NCI-H226 (cell line): ENCODE measurements at places on chromosomes 2 and 18.
A peak's percentile ranks its signal among the peaks of the same experiment; 100 is the strongest.

DNA sequence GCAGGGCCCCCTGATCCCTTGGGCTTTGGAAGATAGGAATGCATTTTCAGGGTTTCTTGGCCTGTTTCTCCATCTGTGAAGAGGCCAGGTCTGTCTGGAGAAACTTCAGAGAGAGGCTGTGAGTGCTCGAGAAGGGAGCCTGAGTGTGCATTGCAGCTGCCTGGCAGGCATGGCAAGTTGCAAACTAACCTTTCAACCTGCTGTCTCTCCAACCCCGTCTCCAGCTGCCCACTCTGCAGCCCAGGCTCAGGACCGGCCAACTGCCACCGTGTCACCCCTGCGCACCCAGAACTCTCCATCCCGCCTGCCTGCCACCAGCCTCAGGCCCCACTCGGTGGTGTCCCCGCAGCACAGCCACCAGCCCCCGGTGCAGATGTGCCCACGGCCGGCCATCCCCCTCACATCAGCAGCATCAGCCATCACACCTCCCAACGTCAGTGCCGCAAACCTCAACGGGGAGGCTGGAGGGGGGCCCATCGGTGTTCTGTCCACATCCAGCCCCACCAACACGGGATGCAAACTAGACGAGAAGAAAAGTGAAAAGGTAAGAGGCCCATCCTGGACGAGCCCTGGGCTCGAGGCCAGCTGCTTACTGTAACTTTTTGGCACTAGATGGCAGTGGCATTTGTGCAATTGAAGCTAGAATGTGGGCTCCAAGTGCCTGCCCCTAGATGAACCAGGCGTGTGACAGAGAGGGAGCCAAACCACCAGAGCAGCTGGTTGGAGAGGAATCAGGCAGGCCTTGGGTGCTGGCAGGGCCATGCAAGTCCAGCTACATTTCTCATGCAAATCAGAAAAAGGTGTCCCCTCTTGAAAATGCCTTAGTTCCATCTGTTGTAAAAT, 164.6 kb downstream of the SEPTIN10 start:
- DNase-seq: no peak

DNA sequence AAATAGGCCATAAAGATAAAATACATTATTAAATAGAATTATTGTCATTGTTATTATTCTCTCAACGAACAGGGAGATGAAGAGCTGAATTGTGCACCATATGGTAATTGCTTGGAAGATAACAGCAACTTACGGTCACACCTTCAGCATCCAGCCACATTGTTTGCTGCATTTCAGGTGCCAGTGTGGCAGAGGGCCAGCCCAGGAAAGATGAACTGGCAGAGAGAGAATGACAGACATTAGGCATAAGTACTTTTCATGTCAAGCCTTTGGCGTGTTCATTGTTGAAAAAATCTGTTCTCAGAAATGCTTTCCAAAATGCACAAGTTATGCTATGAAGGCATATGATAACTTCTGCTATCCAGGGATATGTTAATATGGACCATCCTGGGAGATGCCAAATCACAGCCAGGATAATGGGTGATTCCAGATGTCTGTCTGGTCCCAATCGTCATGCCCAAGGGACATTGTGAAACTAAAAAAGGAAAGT, 748.6 kb upstream of the PIK3C3 start:
- DNase-seq: no peak

GRCh38 chr2:211371465-211371864, 815.1 kb downstream of the CPS1 start:
- DNase-seq: no peak

DNA sequence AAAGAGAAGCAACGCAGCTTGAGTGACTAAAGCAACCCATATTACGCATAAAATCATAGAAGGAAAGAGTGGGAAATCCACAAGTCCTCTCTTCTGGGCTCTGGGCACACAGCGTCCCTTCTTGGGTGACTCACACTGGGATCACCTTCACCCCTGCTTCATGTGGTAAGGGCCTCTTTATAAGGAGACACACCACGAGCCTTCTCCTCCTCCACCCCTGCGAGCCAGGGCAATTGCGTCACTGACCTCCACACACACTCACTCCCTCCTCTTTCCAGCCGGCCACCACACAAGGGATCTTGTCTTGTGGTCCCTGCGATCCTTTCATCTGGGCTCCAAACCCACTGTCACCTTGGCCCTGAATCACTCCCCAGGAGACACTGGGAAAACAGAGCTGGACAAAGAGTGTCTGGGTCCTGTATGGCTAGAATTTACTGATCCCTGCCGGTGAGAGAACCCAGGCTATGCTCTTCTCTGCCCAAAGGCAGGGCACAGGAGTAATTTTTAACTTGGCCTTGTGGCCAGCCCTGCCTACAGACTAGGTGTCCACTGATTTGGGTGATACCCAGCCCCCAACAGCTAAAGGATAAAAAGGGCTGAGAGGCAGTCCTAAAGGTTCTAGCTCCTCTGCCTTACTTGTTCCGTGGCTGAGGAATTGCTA, 35.3 kb downstream of the NHEJ1 start:
- no peak for DNase-seq

DNA sequence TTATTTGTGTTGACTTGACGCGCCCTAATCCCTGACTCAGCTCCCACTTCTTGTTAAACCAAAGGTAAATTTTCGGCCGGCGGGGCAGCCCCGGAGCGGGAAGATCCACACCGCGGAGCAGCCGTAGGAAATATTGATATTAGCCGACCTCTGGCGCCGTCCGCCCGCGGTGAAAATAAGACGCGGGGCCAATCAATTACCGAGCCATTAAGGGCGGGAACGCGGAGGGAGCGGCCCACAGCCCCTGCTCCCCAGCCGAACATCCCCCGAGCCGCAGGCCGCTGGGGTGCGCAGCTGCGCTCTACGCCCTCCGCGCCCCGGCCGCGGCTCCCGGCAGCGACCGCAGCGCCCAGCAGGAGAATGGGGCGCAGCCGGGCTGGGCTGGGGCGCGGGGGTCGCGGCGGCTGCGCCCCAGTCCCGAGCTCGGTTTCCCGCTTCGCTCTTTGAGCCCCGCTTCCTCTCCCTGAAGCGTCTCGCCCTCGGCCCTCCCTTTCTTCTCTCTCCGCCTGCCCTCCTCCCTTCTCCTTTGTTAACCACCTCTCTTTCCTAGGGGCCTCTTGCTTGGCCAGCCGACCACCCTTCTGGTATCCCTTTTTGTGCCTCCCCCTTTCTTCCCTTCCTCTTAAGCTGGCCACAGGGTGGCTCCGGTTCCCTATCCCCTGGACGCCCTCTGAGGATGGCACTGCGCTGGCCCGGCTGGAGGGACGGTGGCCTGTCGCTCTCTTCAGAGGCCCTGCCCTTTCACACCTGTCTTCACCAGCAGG, 40.9 kb downstream of the CELF4 start:
- no peak for DNase-seq

- DNase-seq: no peak
Observed at GRCh38 chr18:69882965-69883668, 64.6 kb downstream of the CD226 start.

- DNase-seq: no peak
Observed at GRCh38 chr2:207235621-207236020, 69.9 kb upstream of the KLF7 start.

DNA sequence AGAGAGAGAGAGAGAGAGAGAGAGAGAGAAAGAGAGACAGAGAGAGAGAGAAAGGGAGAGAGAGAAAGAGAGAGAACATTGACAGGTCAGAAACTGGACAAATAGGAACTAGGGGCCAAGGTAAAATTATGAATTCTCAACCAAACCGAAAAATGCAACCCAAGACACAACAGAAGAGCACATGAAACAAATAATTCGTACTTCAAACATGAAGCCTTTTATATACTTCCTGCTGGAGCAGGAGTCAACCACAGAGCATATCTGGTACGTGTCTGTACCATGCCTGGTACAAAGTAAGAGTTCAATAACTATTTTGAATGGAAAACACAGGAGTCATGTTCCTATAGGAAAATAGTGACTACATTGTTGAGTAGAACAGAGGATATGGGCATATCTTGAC, 6.5 kb upstream of the VPS54 start:
- DNase-seq: no peak

DNA sequence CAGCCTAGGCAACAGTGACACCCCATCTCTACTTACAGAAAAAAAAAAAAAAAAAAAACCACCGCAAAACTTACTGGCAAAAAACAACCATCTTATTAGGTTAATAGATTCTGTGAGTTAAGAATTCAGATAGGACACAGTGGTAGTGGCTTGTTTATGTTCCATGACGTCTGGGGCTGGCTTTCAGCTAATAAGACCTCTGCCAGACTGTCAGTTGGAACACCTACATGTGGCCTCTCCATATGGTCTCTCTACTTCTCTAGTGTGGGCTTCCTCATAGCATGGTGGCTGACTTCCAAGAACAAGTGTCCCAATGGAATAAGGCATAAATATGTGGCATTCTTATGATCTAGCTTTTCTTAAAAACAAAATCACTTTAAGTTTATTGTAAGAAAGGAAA, 94.0 kb upstream of the OTX1 start:
- DNase-seq: no peak

DNA sequence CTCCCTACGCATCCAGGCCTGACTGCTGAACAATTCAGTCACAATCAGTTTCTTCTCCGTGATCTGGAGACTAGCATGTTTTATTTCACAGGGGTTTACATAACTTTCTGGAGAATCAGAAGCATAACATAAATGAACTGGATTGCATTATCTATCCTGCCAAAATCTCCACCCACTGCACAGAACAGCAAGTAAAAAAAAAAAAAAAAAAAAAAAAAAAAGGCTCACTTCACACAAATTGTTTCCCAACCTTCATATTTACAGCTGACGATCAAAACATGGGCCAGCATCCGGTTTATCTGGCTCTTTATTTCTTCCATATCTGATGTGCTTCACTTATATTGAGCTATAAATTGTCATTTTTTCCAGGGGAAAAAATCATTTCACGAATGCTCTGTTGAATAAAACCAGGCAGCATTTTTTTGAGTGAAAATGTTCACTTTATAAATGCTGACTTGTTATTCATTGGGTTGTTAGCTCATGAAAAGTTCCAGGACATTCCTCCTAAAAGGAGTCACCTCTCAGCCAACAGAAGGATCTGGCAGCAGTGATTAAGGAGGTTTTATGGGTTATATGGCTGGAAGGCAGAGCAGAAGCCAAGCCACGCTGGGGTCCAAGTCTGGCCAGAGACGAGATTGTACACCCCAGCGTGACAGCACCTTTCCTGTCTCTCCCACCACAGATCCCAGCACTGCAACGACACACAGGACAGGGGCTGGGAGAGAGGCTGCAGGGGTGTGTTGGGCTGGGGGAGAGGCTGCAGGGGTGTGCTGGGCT, 51.2 kb upstream of the GLI2 start:
- no peak for DNase-seq

DNA sequence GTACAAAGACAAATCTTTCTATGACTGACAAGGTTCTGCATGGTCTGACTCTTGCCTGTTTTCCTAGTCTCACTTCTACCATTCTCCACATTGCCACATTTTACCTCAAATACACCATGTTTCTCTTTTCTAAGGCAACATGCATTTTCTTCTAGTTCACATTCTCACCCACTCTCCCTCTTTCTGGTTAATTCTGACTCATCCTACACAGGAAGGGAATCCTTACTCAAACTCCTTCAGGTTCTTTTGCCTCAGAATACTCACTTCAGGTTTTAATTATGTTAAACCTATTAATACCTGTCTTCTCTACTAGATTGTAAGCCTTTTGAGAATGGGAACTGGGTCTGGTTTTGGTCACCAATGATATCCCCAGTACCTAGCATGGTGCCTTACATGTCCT, 47.2 kb downstream of the MAP2 start:
- DNase-seq: no peak

GRCh38 chr18:14942275-14942674, 194.3 kb downstream of the ANKRD30B start:
- DNase-seq: no peak

DNA sequence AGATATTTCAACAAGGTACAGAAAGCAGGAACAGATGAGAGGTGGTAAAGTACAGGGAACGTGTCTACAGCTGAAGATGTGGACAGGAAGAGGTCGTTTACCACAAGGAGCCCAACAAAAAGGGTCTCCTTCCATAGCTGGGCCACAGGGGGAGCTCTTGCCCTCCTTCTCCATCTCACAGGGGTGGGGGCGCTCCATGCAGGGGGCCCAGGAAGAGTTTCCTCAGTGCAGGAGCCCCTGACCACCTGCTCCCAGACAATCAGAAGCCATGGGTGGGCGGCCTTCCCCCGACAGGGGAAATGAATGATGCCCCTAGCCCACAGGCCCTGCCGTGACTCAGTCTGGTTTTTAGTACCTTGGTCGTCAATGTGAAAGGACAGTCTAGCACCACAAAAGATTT, 163.6 kb upstream of the ZNF516 start:
- DNase-seq: no peak

DNA sequence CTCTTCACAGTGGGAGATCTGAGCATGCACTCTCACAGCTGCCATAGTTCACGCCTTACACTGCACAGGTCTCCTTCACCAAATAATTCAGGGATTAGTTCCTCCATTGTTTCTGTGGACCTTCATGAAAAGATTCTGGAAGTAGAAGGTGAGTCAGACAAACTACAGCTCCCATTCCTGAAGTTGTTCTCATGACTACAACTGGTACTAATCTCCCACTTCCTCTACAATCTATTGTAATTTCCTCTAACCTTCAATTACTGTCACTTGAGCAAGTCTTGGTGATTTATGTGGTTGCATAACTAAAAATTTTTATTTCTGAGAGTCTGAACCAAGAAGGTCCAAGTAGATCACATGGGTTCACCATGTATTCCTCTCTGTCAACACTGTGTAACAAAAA, 128.7 kb downstream of the XIRP2 start:
- peak; percentile 17 for DNase-seq

- DNase-seq: no peak
Observed at GRCh38 chr2:33478968-33479731, 2.7 kb downstream of the RASGRP3 start.

DNA sequence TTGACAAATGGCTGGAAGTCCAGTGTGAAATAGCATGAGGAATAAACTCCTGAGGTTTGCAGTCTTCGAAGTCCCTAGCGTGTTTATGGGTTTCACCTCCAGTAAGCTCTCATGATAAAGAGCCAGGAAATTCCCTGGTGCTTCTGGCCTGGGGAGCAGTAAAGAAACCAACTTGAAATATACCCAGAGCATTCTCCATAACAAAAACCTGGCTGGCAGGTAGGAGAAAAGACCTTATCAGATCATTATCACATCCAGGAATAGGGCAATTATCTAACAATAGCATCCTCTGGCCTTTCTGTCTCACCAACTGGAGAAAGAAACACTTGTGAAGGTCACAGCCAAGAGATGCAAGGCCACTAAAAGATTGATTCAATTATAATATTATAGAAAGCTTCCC, 513.6 kb upstream of the LRRTM4 start:
- no peak for DNase-seq

- peak; percentile 90 for DNase-seq
Observed at GRCh38 chr2:20584045-20584398, 66.9 kb downstream of the HS1BP3 start.
